ENCODE measurements at places on chromosomes 6 and 20. TPM values are rescaled to one million over a fixed set of nuclear protein-coding genes. Genes with fewer than 3 reads are reported as not detected.

PGC gene
- not detected for polyA plus RNA-seq

RIPOR2 gene
- 5.8 TPM for polyA plus RNA-seq

RAET1L gene
- polyA plus RNA-seq = not detected

PSMG4 gene
- polyA plus RNA-seq = 18.6 TPM

CALHM6 gene
- 1.1 TPM for polyA plus RNA-seq

EYS gene
- polyA plus RNA-seq = under 0.01 TPM

SNAP91 gene
- 0.09 TPM for polyA plus RNA-seq

LPA gene
- polyA plus RNA-seq = not detected

TTBK1 gene
- polyA plus RNA-seq = 0.03 TPM

CST7 gene
- 0.13 TPM for polyA plus RNA-seq

HSD17B8 gene
- 9.6 TPM for polyA plus RNA-seq

CHMP4B gene
- polyA plus RNA-seq = 165 TPM

OLIG3 gene
- polyA plus RNA-seq = not detected

CST2 gene
- polyA plus RNA-seq = not detected

PREX1 gene
- polyA plus RNA-seq = 4.0 TPM

SYCP2 gene
- 0.29 TPM for polyA plus RNA-seq

COL10A1 gene
- 0.08 TPM for polyA plus RNA-seq

OR2B6 gene
- not detected for polyA plus RNA-seq

NDUFAF5 gene
- 44.4 TPM for polyA plus RNA-seq

Measured in psoas muscle (tissue), 8 donors.